Astrocyte (in vitro differentiated cells and primary cell): ENCODE measurements at places on chromosomes 4 and X. TPM values are rescaled to one million over a fixed set of nuclear protein-coding genes. Genes with fewer than 3 reads are reported as not detected.

- no peaks in the 10 kb centered on the region for H3K36me3 ChIP-seq
- DNase-seq: no peak
- H3K4me1 ChIP-seq: peaks cover 15% of the 10 kb centered on the region
- H3K27ac ChIP-seq: no peak overlapping the region
- H3K4me3 ChIP-seq: no peak overlapping the region
Measured at GRCh38 chr4:16665942-16666551, 232.4 kb downstream of the LDB2 start.

- no peak for DNase-seq
- H3K27ac ChIP-seq: peak overlapping the region; percentile 93
- no peaks in the 10 kb centered on the region for H3K36me3 ChIP-seq
- H3K27me3 ChIP-seq: no peaks in the 10 kb centered on the region
Measured at GRCh38 chr4:156970501-156971164, 966 bp downstream of the PDGFC start.

GRCh38 chr4:7571701-7572100 is 137.0 kb upstream of the PSAPL1 start:
- H3K4me1 ChIP-seq: no peaks in the 10 kb centered on the region
- no peak for DNase-seq
- no peak overlapping the region for H3K4me3 ChIP-seq
- H3K36me3 ChIP-seq: no peaks in the 10 kb centered on the region
- no peaks in the 10 kb centered on the region for H3K27me3 ChIP-seq

The CT83 gene
- not detected in 2 replicates for total RNA-seq

The PNMA3 gene
- 0.82 and 0.93 TPM in 2 replicates for total RNA-seq

The MAB21L2 gene
- total RNA-seq: 1.9 TPM in 2 replicates

DNA sequence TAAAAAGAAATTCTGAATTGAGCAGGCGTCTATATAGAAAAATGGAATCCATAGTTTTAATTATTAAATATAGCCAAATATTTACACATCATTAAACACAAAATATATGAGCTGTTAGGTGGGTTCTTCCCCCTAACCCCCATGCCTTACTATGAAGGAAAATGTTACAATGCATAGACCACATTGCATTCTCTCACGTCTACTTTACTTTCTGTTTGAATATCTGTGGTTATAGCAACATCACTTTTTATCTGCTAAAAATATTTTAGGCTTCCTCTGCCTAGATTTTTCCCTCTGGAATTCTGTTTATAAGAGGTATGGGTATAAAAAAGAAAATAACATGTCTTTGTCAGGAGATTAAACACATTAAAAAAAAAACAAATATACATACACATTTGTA is 73.1 kb downstream of the MAML3 start:
- no peak overlapping the region for H3K4me3 ChIP-seq
- peaks cover 12% of the 10 kb centered on the region for H3K4me1 ChIP-seq
- H3K27me3 ChIP-seq: no peaks in the 10 kb centered on the region
- no peaks in the 10 kb centered on the region for H3K36me3 ChIP-seq
- no peak overlapping the region for H3K27ac ChIP-seq

The GASK1B gene
- 25.8 and 34.2 TPM in 2 replicates for total RNA-seq

The ARX gene
- not detected in 2 replicates for total RNA-seq

The PRKG2 gene
- total RNA-seq: 0.23 and 0.29 TPM in 2 replicates

GRCh38 chr4:48243887-48244286 is 25.8 kb downstream of the TEC start:
- no peak overlapping the region for H3K27ac ChIP-seq
- H3K27me3 ChIP-seq: no peaks in the 10 kb centered on the region

DNA sequence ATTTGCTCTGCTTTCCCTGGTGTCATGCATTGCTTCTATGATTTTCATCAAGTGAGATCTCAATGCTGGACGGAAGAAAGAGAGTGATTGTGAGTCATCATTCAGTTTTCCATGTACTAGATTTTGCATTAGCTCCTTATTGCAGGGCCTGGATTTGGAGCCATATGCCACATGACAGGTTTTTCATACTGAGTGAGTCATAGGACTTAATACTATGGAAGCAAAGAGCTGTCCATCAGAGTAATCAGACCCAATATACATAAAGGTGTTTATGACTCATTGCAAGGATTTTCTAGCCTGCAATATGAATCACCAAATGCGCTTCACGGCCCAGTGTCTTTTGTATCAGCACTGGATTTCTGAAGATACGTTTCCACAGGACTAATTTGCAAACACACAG is 11.2 kb upstream of the TFDP3 start:
- no peak overlapping the region for H3K27ac ChIP-seq
- peak; percentile 72 for DNase-seq

The MED14 gene
- total RNA-seq: 79.5 and 79.9 TPM in 2 replicates

- peak; percentile 54 for DNase-seq
- H3K4me1 ChIP-seq: no peaks in the 10 kb centered on the region
- no peak overlapping the region for H3K27ac ChIP-seq
- H3K27me3 ChIP-seq: no peaks in the 10 kb centered on the region
Measured at GRCh38 chrX:136725441-136726104, 55.2 kb downstream of the ARHGEF6 start.

- no peaks in the 10 kb centered on the region for H3K27me3 ChIP-seq
- peaks cover 10% of the 10 kb centered on the region for H3K4me1 ChIP-seq
- no peaks in the 10 kb centered on the region for H3K36me3 ChIP-seq
- no peak overlapping the region for H3K4me3 ChIP-seq
- DNase-seq: no peak
Measured at GRCh38 chr4:26964994-26965393, 104.4 kb downstream of the STIM2 start.

- peak overlapping the region; percentile 47 for H3K27ac ChIP-seq
- H3K4me3 ChIP-seq: no peak overlapping the region
- H3K4me1 ChIP-seq: no peaks in the 10 kb centered on the region
Measured at GRCh38 chrX:116872931-116873330, 410.2 kb upstream of the CT83 start.

GRCh38 chr4:64889906-64890610 is 480.8 kb upstream of the TECRL start:
- no peaks in the 10 kb centered on the region for H3K4me1 ChIP-seq
- DNase-seq: peak; percentile 27
- H3K27me3 ChIP-seq: no peaks in the 10 kb centered on the region
- no peaks in the 10 kb centered on the region for H3K36me3 ChIP-seq

DNA sequence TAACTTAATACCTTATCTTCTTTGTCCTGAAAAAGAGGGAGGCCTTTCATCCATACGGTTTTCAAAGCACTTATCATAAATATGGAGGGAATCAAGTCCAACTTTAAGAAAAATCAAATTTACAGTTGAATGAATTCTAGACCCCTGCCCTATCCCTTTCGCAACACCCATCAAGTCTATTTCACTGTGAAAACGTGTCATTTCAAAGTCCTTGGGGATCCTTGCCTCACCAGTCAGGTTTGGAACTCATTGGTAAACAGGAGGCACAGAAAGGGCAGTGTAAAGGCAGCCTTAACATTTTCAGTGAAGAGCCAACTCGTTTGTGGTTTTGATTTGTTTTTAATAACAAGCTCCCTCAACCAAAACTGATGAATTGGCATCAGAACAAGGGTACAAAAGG is 66.5 kb downstream of the AMOT start:
- no peaks in the 10 kb centered on the region for H3K27me3 ChIP-seq
- no peaks in the 10 kb centered on the region for H3K4me1 ChIP-seq
- no peaks in the 10 kb centered on the region for H3K36me3 ChIP-seq
- no peak overlapping the region for H3K4me3 ChIP-seq

GRCh38 chr4:152316969-152317368 is 218.9 kb downstream of the FBXW7 start:
- H3K4me3 ChIP-seq: no peak overlapping the region
- no peaks in the 10 kb centered on the region for H3K36me3 ChIP-seq
- H3K27me3 ChIP-seq: no peaks in the 10 kb centered on the region
- H3K4me1 ChIP-seq: peaks cover 4% of the 10 kb centered on the region
- H3K27ac ChIP-seq: no peak overlapping the region

The MAGEA1 gene
- total RNA-seq: not detected in 2 replicates

GRCh38 chr4:5870701-5871100 is 22.2 kb downstream of the CRMP1 start:
- no peaks in the 10 kb centered on the region for H3K27me3 ChIP-seq
- no peak overlapping the region for H3K4me3 ChIP-seq
- H3K36me3 ChIP-seq: no peaks in the 10 kb centered on the region
- no peak overlapping the region for H3K27ac ChIP-seq
- DNase-seq: no peak

- H3K4me1 ChIP-seq: peaks cover 26% of the 10 kb centered on the region
- DNase-seq: peak; percentile 25
- H3K27me3 ChIP-seq: no peaks in the 10 kb centered on the region
- no peaks in the 10 kb centered on the region for H3K36me3 ChIP-seq
Measured at GRCh38 chr4:40960941-40961340, 211.2 kb downstream of the NSUN7 start.

DNA sequence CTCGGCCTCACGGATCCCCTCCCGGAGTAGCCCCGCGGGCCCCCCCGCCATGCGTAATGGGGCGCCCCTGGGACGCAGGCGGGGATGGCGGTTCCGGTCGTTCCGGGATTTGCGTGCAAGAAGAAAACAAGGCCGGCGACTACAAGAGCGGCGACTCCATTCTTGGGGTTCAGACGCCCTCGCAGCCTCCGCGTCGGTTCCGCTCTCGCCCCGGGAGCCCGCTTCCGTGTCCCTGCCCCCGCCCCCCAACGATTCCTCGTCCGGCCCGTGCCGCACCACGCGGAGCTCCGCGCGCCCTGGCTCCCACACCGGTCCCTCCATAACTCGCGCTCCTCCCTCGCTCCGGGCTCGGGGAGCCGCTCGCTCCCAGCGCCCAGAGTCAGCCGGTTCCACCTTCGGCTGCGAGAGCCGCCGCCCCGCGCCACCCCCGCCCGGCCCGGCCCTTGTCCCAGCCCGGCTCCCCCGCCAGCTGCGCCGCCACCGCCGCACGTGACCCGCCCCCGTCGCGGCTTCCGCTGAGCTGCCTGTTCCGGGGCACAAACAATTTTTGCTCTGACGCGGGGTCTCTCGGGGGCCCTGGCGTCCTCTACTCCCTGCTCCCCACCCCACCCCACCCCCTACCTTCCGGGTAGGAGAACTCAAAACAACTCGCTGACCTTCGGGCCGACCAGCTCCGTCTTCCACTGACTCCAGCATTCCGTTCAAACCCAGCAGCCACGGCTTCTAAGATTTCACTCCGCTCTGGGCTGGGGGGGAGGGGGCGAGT is 78.8 kb upstream of the BCOR start:
- peaks cover 14% of the 10 kb centered on the region for H3K4me1 ChIP-seq
- peak overlapping the region; percentile 61 for H3K4me3 ChIP-seq
- H3K27ac ChIP-seq: peak overlapping the region; percentile 47
- no peak for DNase-seq
- no peaks in the 10 kb centered on the region for H3K36me3 ChIP-seq
- H3K27me3 ChIP-seq: no peaks in the 10 kb centered on the region

The FRG2 gene
- not detected in 2 replicates for total RNA-seq

GRCh38 chr4:152308951-152309350 is 226.9 kb downstream of the FBXW7 start:
- no peaks in the 10 kb centered on the region for H3K36me3 ChIP-seq
- no peak overlapping the region for H3K4me3 ChIP-seq
- no peak overlapping the region for H3K27ac ChIP-seq
- H3K27me3 ChIP-seq: peaks cover 26% of the 10 kb centered on the region

DNA sequence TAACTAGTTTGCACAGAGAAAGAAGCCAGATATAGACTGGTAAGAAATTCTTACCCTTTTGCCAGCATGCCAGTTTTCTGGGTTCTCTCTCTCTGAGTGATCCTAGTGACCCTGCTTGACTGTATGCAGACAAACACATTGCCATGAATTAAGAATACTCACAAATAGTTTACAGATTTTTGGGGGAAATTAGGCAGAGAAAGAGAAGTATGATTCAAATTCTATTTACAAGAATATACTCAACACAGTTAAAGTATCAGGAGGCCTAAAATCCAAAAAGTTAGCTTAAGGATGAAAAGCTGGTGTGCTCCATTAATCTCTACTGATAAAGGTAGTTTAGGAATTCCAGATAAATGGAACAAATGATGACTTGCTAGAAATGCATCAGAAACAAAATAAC is 18.4 kb downstream of the MOB1B start:
- H3K36me3 ChIP-seq: no peaks in the 10 kb centered on the region
- DNase-seq: no peak
- H3K27me3 ChIP-seq: no peaks in the 10 kb centered on the region
- no peak overlapping the region for H3K4me3 ChIP-seq

DNA sequence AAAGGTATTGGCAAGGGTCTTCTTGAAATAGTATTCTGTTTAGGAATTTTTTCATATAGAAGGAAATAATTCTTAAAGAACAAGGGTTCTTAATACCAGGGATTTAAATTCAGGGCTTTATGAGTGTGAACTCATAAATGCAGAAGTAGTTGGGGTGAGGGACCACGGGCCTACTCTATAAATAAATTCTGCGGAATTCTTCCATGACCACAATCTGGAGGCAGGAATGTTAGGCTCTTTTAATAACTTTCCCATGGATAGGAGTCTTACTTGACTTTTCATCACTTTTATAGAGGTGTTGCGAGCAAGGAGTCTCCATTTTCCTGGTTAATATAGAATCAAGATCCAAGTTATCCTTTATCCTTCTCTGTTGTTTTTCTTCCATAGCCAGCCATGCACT is 76.7 kb upstream of the SLC4A4 start:
- H3K4me3 ChIP-seq: no peak overlapping the region
- DNase-seq: peak; percentile 79
- no peaks in the 10 kb centered on the region for H3K36me3 ChIP-seq
- peak overlapping the region; percentile 67 for H3K27ac ChIP-seq

DNA sequence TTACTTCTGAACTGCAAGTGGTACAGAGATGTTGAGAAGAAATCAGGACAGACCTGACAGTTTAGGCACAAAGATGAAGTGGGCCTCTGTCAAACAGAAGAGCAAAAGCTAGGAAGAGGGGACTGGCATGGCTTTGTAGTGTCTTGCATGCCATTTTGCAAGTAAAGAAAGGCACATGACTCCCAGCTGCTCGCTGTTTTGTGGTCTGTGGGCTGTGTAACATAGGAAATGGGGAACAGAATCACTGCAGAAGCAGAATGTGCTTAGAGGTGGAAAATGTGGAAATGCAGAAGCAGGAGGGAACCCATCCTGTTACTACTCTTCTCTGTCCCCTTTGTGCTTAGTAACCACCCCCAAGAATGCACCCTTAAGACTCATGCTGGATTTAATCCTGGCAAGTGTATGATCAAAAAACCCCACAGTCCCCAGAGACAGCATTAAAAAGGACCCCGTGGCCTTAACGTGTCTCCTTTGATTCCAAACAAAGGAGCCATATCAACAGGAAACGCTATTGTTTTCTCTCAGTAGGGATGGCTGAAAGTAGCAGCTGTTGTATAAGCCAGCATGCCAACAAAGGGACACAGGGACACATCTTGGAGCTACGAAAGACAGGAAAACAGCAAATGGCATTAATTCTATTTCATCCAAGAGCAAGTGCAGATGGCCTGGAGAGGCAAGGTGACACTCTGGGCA is 177.6 kb upstream of the GLRA2 start:
- no peak overlapping the region for H3K4me3 ChIP-seq
- no peak for DNase-seq
- no peak overlapping the region for H3K27ac ChIP-seq
- no peaks in the 10 kb centered on the region for H3K36me3 ChIP-seq
- H3K27me3 ChIP-seq: no peaks in the 10 kb centered on the region

The P2RY4 gene
- total RNA-seq: 0.18 TPM in 1 of 2 replicates, not detected in the other

GRCh38 chrX:34918856-34919255 is 23.7 kb upstream of the FAM47B start:
- no peaks in the 10 kb centered on the region for H3K27me3 ChIP-seq
- peak overlapping the region; percentile 47 for H3K27ac ChIP-seq
- peaks cover 13% of the 10 kb centered on the region for H3K4me1 ChIP-seq
